ENCODE measurements at places on chromosomes 11 and 22.

DNA sequence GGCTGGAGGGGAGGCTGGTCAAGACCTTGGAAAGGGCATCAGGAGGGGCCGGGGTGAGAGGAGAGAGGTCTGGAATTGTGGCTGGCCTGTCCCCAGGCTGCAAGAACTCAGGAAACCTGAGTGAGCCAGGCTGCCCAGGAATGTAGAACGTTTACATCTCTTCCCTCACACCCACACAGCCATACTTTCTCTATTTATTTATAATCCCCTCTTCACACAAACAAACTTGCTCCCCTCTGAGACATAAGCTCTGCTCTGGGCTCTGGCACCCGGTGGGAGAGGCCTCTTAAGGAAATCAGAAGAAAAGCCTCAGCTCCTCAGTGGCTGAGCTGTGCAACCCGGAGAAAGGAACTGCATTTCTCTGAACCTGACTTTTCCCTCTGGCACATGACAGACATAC lies 5.5 kb downstream of the CHRDL2 start:
- DNase-seq: no peak

DNA sequence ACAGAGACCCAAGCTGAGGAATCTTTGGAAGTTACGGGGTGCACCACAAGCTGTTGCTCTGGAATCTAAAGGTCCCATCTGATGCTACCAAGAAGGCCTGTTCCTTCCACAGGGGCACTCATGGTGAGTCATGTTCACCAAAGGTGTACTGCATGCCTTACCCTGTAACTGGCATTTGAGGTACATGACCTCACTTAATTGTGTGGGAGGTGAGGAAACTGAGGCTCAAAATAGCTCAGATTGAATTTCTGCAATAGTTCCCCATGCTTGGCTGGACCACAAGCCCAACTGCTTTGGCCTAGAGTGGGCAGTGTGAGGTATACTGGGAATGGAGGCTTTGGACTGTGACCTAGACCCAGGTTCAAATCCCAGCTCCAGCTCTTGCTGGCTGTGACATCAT lies 8.2 kb downstream of the MTFP1 start:
- no peak for DNase-seq

DNA sequence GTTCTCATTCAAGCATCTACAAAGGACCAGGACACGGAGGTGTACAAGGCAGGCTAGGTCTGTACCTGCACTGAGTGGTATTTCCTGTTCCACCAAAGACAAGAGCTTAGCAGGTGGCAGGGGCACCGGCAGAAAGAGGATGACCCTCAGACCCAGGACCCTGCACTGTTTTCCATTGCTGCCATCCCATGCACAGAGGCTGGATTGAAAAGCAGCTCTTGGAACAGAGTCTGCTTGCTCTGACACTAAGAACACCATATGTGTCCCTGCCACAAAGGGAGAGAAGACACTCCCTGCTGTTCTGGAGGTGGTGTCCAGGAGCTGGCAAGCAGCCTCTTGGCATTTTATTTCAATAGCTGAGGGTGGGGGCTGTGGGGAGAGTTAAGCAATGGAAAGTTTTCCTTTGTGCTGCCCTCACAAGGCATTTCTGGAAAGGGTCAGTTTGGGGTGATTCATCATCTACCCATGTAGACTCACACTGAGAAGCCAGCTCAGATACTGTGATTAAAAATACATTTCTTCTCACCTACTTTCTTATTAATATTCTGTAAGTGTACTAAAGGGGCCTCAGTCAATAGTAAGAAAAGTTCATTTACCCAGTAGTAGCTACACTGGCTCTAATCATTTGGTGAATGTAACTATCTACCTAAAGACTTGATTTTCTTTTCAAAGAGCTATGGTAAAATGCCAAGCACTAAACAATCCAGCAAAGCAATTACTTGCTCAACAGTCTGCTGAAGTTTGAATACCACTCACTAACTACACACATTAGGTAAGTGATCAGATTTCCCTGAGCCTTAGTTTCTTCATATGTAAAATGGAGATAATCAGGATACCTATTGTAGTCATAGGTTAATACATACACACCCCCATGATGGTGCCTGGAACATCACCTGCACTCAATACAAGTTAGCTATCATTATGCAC lies 55.2 kb downstream of the SLC1A2 start:
- DNase-seq: no peak

GRCh38 chr11:44950031-44950624 lies 555 bp downstream of the TP53I11 start:
- peak; percentile 29 for DNase-seq

GRCh38 chr11:48090174-48090573 lies 109.8 kb downstream of the PTPRJ start:
- no peak for DNase-seq

- DNase-seq: no peak
These were observed 88.2 kb upstream of the BLID start for GRCh38 chr11:122204206-122204605.

DNA sequence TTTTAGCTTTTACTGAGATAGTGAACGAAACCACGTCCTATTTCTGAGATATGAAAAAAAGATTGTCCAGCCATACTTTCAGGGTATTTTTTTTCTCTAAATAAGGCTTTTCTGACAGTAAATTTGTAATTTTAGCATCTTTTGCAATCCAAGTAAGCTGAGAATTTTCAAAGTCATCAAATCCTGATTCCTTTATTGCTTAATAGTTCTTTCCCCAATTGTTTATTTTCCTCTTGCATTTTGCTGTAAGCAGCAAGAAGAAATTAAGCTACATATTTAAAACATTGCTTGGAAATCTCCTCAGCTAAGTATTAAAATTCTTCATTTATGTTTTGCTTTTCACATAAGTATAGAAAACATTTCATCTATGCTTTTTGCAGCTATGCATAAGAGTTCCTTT lies 493.3 kb upstream of the CCDC179 start:
- no peak for DNase-seq

DNA sequence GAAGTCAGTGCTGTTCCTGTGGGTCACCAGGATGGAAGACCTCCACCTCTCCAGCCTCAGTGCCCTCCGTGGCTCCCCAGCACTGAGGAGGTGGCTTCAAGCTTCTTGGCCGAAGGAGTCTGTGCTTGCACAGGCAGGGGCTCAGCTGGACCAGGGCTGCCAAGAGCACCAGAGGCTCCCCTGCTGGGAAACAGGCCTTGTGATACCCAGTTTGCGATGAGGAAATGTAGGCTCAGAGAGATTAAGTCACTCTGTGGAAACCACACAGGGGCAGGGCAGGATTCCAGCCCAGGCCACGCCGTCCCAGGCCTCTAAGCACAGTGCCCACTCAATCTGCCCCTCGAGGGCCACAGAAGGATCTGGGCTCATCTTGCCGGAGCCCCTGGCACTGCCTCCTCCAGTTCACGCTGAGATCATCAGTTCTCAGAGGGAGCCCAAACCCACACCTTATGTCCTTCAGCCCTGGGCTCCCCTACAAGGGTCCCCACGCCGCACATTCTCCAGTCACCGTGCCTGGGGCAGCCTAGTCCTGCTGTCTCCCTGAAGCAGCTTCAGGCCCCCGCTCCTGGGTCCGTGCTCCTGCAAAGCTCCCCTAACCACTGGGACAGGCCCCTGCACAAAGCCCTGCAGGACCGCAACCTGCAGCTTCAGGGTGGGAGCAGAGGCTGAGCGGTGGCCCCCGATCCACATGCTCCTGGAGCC lies 21.6 kb downstream of the ANO1 start:
- no peak for DNase-seq

GRCh38 chr11:119026970-119027369 lies 3.7 kb downstream of the SLC37A4 start:
- DNase-seq: no peak

Data from DMS79 treated with DMSO at 0.1 percent for 48 hours (cell line).